Activated gamma-delta T cell treated with Interleukin-2 at 50 U/mL for 16 hours (primary cell): ENCODE measurements at places on chromosomes 2 and 18.

- DNase-seq = no peak
These were observed 74.1 kb downstream of the SCG2 start for GRCh38 chr2:223528036-223528435.

DNA sequence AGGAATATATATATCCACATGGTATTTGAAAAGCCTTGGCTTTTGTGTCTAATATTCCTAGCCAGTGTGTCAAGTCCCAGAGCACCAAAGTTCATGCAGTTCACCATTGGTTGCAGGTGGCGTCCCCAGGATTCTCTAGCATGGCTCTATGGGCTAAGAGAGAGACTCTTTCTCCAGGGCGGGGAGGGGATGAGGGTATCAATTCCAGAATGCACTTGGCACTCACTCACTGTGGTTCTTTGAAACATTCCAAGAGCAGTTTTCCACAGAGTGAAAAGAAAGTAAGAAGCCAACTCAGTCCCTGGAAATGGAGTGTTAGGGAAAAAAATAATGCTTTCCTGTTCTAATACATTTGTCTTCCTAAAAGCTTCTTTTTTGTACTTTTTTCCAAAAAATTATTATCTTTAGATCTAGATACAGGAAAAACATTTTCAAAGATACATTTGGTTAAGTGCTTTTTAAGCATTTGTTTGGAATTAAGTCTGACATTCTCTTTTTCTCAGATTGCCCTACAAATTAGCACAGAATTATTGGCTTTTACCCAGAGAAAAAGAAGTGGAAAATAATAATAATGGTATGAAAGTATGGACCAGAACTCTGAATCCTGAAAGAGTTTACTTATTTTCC lies 239.9 kb downstream of the PAX3 start:
- DNase-seq = no peak

DNA sequence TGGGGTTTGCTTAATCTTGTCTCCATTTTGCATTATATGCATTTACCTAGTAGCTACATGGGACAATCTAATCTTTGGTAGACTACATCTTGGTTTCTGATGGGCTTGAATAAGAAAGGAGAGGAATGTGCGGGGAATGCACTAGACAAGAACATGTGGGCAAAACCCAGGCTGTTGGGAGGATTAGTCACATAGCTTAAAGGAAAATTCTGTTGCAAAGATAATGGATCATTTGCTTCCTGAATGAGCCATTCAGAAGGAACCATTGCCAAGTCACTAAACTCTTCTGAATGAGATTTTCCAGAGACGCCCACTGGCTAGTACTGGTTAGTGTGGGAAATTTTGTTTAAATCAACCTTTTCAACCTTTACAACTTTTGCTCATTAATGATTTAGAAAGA lies 84.8 kb downstream of the OSBPL6 start:
- DNase-seq = no peak

- no peak for DNase-seq
These were observed 238.8 kb upstream of the FOSL2 start for GRCh38 chr2:28153851-28154250.

- no peak for DNase-seq
These were observed 65.4 kb upstream of the HDAC4 start for GRCh38 chr2:239466061-239466754.

GRCh38 chr18:8632386-8632785 lies 23.1 kb downstream of the RAB12 start:
- no peak for DNase-seq

DNA sequence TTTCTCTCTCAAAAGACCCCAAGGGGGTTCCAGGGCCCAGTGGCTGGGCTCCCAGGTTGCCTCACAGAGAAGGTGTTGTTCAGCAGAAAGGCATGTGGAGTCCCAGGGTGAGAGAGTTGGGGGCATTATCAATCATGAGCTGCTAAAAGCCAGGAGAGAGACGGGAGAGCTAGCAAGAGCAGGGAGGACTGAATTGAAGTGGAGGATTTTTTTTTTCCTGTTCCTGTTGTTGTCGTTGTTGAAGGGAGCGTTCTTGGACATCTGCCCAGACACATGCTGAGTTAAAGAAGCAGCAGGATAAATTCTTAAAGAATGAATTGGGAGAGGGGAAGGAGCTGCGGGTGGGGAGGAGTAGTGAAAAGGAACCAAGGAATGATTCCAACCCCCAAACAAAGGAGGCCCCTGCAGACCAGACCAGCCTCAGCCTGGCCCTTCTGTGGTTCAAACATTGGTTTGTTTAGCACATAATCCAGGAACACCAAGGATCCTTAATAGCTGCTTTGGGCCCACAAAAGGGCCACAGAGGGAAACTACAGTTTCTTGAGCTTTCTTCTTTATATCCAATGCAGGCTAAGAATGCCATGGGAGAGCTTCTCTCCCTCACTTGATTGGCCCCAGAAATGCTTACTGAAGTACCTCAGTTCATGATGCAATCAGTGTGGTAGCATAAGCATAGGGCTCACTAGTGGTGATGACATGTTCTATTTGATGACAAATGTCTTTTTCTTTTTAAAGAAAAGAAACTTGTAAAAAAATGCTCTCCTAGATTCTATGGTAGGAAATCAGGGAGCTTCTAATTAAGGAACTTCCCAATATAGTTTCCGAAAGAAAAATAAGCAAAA lies 146.0 kb downstream of the SETBP1 start:
- DNase-seq = no peak

DNA sequence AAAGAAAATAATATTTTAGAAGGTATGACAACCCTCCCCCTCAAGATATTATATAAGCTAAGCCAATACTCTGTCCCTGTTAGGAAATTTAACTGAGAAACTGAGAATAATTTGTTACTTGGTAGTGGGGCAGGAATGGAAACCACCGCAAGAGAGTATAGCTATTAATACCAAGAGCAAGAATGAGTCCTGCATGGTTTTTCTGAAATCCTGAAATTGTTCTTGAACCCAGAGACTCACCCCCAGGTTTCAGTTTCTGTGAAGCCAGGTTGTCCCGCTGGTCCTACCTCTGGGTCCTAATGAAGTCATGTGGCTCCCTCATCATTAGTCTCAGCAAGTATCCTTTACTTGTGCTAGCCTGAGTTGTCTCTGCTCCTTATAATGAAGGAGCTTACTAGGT lies 671.0 kb upstream of the ACVR2A start:
- no peak for DNase-seq

DNA sequence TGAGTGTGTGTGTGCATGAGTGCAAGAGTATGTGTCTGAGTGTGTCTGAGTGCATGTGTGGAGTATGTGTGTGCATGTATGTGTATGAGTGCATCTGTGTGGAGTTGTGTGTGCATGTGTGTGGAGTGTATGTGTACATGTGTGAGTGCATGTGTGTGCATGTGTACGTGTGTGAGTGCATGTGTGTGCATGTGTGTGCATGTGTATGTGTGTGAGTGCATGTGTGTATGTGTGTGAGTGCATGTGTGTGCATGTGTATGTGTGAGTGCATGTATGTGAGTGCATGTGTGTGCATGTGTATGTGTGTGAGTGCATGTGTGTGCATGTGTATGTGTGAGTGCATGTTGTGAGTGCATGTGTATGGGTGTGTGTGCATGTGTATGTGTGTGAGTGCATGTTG lies 23.7 kb downstream of the TOGARAM2 start:
- no peak for DNase-seq

- no peak for DNase-seq
These were observed at the start of gene LAMA1 for GRCh38 chr18:7117390-7118355. LAMA1 (minus strand) TSS chr18:7117797; CDS start chr18:7117720, 77 bp downstream.

GRCh38 chr2:219041252-219041651 lies at the start of gene CFAP65:
CFAP65 (minus strand) TSS chr2:219041516; CDS start chr2:219039048, 2,468 bp downstream.
- no peak for DNase-seq

DNA sequence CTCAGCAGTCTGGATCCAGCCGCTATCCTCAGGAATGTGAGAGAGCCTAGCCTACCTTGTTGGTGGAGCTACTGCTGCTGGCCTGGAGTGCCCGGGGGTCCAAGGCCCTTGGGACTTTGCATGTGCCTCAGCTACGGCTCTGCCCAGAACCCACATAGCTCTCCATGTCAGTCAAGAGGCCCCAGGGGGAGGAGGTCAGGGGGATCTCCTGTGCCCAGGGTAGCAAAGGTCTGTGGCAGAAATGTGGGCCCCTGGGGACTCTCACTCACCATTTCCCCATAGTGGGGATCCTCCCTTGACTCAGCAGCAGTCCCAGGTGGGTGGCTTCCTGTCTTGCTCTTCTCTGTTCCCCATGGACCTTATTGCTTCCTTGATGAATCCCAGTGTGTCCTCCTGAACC lies 342.7 kb upstream of the CHAC2 start:
- no peak for DNase-seq

- no peak for DNase-seq
These were observed 14.6 kb downstream of the WDR33 start for GRCh38 chr2:127796389-127796788.

DNA sequence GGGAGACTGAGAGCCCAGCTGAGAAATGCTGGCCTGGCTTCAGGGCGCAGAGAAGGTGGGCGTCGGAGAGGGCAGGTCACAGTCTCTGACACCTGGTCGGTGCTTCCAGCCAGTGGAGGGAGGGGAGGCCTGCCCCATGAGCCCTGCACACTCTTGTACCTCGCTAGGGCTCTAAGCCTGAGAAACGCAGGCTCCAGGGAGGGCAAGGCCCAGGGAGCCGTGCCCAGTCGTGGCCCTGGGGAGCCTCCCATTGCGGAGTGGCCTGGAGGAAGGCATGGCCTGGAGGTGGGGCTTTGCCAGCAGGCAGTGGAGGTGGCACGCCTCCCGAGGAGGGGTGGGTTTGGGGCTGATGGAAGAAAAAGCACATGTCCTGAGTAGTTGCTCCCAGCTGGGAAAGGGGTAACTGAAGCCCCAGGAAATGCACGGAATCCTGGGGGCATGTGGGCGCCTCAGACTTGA lies 39.0 kb downstream of the MTERF4 start:
- DNase-seq = no peak

DNA sequence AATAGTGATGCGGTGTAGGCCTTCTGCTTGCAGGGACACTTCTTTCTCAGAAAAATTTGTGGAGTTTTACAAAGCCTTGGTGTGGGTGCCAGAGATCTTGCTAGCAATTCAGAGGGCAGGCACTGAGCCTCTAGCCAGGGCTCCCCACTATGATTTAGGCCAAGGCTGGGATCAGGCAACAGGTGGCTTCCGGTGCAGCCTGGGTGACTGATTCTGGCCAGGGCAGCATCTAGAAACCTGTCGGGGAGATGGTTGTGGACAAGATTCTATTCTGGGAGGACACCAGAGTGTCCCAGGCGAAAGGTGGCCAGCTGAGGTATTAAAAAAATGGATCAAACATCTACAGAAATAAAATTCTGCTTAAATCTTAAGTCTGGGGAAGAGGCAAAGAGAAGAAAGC lies 21.5 kb upstream of the TNP1 start:
- no peak for DNase-seq

DNA sequence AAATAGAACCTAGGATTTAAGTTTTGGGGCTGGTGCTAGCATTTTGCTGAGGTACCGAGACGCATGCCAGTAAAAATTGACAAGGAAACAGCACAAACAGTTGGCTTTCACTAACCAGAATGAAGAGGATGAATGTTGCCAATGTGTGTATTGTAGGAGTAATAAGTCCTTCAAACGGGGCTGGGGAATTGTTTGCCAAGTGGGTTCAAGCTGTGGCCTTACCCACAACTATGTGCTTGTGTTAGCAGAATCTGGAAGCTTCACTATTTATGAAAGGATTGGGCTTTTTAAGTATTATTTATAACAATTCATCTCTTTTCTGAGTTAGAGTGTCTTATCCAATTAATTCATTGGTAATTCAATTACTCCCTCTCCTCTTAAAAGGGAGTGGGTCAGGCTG lies 15.0 kb upstream of the KIF5C start:
- DNase-seq = no peak

DNA sequence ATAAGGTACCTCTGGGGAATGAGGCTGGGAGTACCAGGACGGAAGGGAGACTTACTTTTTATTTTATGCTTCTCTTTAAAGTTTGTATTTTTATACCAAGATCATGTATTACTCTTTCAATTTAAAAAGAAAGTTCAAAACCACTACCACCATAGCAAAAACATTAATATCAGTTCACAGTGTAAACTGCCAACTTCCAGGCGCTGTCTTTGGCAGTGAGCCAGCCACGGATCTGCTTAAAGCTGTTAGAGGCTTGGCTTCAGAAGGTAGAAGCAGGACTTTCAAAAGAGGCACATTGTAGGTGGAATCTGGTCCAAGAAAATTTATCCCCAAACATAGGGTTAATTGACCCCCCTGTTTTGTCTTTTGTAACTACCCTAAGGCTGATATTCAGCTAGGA lies 74.8 kb downstream of the B3GNT2 start:
- DNase-seq = no peak

GRCh38 chr2:203623661-203624060 lies 82.8 kb upstream of the CD28 start:
- DNase-seq = no peak

DNA sequence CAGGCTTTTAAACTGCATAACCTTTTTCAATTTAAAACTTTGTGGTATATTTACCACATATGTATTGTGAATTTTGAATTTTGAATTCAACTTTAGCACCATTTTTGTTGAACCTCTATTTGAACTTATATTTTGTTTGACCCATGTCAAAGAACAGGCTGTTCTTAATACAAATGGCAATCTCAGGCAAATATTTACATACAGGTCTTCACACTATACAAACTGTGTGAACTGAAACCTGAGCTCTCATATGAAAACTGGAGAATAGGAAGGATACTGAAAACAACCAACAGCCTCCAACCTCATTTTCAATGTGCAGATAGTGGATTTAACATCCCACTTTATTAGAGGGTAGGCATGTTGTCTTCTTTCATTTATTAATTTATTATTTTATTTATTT lies 491.8 kb downstream of the KCNJ3 start:
- DNase-seq = no peak

DNA sequence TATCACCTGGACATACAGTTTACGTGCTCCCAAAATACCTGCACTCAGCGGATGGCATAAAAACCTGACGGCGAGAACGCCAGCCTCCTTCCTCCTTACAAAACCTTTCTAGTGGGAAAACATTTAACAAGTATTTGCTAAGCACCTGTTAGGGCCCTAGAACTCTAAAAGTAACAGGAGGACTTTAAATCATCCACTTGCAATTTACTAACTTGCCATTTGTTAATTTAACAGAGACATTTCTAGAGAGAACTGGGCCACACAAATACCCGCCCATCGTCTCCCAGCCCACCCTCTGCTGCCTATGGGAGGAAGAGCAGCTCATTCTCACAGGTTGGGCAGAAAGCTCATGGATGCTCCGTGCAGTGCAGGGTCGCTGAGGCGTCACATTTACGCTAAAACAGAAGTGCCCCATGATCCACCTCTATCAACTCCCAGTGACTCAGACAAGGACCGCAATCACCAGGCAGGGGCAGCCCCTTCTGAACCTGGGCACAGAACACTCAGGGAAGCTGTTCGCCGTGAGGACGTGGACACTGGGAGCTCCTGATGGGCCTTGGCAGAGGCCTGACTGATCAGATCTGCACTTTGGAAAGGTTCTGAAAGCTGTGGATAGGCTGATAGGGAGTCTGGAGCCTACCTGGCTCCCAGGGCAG lies 106.9 kb downstream of the HDAC4 start:
- no peak for DNase-seq

GRCh38 chr2:98709535-98709934 lies 21.4 kb downstream of the MGAT4A start:
- DNase-seq = no peak

GRCh38 chr2:162073888-162074631 lies at the start of gene DPP4:
DPP4 (minus strand) TSS chr2:162074215; CDS start chr2:162073981, 234 bp downstream.
- peak; percentile 40 for DNase-seq

GRCh38 chr2:168889635-168890005 lies 610 bp downstream of the SPC25 start:
- DNase-seq = no peak
